Fibroblast of upper back skin (primary cell): ENCODE measurements at places on chromosomes 3 and 15.

GRCh38 chr15:42632105-42632675 lies 56.8 kb downstream of the STARD9 start:
- DNase-seq, result no peak

- peak; percentile 65 for DNase-seq
These were observed 16.7 kb downstream of the MAPKBP1 start for GRCh38 chr15:41790756-41791546.

DNA sequence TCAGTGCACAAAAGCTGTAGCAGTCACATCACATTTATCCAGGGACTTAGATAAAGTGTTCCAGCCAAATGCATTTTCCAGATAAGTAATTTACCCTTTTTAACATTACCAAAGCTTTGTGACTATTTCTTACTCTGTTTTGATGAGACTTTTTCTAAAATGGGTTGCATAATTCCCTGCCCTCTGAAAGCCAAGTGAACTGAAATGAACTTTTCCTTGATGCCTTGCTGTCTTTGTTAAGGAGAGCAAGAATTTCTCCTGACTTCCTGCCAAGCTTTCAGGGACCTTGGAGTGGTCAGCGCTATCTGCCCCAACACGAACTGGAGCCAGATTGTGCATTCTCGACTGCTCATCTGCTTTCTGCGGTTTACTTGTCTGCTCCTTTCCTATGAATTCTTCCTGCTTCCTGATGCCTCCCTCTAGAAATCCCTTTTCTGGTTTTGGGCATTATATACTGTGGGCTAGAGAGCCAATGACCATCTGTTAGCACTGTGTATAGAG lies 34.8 kb downstream of the EIF4E3 start:
- peak; percentile 91 for DNase-seq

- peak; percentile 57 for DNase-seq
These were observed 215.3 kb downstream of the ROBO2 start for GRCh38 chr3:77254967-77255831.

- peak; percentile 70 for DNase-seq
These were observed 24.3 kb downstream of the TBC1D21 start for GRCh38 chr15:73897441-73898261.

DNA sequence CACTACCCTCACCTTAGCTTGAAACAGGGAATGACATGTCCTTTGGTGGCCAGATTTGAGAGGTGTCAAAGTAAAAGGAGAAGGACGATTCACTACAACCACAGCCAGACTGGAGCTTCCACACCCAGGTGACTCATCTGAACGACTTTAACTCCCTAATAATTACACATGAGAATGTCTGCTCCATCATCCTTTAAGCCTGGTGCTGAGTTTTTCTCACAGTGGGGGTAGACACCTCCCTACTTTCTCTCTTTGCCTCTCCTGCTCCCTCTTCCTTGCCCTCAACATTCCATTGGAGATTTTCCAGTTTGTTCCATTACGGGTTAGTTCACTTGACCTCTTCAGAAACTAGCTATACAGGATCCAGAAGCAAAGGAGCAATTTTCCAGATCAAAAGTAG lies 154.3 kb upstream of the BHLHE40 start:
- DNase-seq, result peak; percentile 94

DNA sequence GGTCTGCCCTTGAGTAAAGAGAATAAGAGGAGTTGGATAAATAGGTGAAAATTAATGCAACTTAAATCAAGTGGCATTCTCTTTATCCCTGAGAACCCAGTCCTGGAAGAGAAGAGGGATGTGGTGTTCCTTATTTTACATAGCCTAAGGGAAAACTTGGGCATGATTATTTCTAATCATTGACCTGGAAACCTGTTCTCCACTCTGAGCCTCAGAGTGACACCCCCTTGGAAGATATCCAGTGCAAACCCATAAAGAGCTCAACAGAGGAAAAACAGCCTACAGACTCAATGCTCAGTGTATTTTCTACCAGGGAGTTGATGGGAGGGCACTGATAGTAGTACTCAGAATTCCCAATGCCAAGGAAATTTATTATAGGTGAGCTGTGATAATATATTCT lies 22.0 kb downstream of the SLC15A2 start:
- DNase-seq, result no peak

DNA sequence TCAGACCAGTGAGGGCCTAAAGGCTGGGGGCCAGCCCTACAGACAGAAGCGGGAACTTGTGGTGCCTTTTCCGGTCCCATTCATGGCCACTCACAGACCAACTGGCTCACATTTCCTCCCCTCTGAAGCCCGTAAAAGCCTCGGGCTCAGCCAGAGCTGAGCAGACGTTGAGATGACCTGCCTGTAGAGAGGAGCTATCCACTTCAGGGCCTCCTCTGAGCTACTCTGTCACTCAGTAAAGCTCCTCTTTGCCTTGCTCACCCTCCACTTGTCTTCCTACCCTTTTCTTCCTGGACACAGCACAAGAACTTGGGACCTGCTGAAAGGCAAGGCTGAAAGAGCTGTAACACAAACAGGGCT lies 53.5 kb downstream of the SLMAP start:
- DNase-seq, result no peak

DNA sequence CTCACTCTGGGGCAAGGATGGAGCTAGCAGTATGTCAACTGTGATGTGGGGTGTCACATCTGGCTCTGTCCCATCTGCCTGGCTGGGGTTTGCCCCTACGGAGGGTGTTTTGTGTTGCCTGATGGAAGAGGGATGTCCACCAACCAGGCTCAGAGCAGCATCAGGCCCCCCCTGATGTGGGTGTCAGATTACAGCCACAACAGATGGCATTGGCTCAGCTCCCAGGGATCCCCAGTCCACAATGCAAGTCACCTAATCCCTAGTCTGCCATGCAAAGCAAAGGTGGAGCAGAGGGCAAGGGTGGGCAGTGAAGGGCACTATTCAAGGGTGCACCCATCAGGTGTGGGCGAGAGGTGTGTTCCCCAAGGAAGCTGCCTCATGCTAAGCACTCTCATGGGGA lies 48.9 kb upstream of the AMOTL2 start:
- peak; percentile 66 for DNase-seq

GRCh38 chr3:182986021-182986420 lies 5.7 kb upstream of the DCUN1D1 start:
- DNase-seq, result no peak
